ENCODE measurements at places on chromosomes 2 and 18.

- no peak for DNase-seq
Observed at GRCh38 chr2:187477051-187477450, 29.0 kb upstream of the CALCRL start.

DNA sequence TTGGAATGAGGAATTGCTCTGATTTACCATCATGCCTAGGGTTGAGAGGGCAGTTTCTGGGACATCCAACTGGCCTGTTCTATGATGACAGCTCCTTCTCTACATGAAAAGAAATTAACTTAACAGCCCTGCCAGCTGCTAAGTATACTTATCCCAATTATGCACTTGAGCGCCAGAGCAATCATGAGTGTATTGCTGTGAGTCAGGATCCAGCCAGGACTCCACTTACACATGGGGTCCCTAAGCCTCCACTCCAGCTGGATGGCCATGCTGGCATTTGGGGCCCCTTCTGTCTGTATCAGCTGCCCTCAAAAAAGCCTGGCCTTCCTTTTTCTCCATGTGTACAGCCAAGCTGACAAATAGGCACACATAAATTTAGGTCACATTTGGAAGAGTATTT is 481.9 kb downstream of the TMX3 start:
- DNase-seq, result no peak

- no peak for DNase-seq
Observed at GRCh38 chr18:36012891-36013290, 40.4 kb downstream of the RMP24 start.

DNA sequence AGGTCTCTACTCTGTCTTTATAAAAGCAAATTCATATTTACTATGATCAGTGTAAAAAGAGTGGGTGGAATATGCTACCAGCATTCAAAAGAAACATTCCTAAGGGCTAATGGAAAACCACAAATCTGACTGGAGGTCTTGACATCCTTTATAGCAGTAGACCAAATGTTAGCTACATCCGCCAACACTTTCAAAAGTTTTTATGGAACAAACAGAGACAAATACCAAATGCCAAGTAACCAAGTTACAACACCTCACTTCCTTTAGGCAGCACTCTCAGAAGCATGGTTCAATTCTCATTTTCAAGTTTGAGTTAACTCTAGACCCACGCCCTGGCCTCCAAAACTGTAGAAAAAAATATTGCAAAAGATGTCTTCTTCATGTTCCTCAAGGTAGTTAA is 78.3 kb upstream of the SETBP1 start:
- no peak for DNase-seq

DNA sequence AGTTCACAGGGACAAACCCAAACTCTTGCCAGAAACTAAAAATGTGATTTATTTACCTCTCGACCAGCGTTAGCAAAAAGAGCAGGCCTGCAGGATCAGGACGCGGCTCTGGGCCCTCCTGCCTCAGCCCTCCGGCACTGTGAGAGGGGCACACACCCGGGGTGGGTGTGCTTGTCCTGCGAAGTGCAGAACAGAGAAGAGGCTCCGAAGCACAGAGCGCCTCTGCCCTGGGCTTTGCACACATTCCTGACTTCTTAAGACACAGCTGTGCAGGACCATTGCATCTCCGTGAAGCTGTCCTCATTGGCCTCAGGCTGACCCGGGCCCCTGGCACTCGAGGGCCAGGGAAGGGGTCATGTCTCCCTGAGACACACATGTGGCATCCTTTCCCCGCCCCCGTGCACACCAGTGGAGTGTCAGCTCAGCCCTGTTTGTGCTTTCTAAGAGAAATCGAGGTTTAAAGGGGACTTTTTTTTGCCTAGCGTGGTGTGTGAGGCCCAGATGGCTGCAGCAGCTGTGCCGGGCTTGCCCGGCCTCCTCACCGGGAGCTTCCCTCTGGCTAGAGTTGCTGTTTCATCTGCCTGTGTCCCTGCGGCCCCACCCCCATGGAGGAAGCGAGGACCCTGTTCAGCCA is 9.9 kb upstream of the NFATC1 start:
- no peak for DNase-seq

DNA sequence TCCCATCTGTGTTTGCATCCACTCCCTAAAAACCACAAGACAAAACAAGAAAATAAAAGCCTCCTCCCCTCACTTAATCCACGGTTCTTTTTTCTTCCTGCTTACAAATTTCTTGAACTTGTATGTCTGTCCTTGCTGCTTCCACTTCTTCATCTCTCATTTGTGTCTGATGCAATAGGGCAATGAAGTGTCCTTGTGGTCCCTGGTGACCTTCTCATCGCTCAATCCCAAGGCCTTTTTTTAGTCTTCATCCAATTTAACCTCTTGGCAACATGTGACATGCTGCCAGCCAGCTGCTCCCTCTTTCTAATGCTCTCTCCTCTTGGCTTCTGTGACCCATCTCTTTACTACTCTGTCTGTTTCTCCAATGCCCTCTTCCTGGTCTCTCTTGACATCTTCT is 87.6 kb downstream of the SEMA4F start:
- DNase-seq, result peak; percentile 16

DNA sequence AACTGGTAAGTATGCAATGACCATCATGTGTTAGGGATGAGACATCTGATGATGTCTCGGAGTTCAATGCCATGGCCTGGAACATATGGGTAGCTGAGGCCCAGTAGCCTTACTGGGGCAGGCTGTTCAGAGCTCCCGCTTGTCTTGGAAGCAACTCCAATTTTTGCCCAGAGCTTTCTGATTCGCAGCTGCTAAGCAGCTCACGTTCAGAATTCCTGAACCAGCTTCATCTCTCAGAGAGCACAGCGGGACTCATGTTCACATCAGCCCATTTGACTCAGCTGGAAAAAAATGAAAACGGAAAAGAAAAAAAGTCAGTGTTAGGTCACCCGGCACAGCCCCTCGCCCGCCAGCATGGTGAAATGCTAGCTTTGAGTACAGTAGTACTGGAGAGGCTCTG is 16.8 kb upstream of the LRATD1 start:
- DNase-seq, result no peak

- DNase-seq, result no peak
Observed at GRCh38 chr2:169066897-169067296, 2.5 kb upstream of the DHRS9 start.
